Activated CD8-positive, alpha-beta memory T cell treated with anti-CD3 and anti-CD28 coated beads for 24 hours (primary cell): ENCODE measurements at places on chromosomes 2 and 18.

DNA sequence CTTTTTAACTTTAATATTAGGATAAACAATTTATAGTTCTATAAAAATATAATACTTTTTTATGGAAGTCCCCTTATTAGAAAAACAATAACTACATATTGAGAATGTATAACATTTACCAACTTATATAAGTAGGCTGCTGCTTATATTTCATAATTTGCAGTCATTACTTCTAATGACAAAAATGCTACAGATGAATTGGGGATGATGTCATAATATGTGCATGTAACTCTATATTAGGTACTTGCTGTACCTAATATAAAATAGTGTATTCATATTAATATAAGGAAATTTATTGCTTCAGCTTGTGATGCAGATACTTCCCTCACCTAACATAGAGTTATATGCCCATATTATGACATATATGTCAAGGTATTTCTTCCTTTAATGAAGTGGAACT is 100.7 kb downstream of the GALNT13 start:
- no peak for DNase-seq

DNA sequence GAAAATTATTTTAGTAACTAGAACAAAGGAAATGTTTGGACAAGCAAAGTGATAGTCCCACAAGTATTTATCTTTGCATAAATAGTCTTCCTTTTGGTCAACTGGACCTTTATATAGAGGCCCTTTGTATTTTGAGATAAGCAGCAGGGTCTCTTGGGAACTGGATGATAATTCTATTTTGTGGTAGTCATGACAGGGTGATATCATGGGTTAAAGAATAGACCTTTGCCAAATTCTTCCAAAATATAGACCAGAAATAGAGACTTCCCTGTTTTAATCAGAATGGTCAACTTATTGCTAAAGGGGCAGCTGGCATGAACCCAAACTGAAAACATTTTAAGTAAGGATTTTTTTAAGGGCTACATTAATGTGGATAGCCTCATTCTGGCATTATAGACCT is 10.5 kb downstream of the PLEK start:
- DNase-seq, result no peak

DNA sequence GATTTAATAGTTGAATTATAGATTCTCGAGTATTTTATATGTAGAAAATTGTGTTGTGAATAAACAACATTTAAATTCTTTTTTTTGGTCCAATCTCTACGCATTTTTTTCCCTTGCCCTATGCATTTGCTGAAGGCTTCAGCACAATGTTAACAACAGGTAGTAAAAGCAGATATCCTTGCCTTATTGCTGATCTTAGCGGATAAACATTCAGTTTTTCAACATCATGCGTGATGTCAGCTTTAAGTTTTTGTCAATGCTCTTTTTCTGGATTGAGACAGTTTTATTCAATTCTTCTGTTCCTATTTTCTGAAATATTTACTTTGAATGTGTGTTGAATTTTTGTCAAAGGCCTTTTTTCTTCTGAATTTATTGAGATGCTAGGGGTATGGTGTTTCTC is 11.6 kb upstream of the OR6B3 start:
- no peak for DNase-seq

DNA sequence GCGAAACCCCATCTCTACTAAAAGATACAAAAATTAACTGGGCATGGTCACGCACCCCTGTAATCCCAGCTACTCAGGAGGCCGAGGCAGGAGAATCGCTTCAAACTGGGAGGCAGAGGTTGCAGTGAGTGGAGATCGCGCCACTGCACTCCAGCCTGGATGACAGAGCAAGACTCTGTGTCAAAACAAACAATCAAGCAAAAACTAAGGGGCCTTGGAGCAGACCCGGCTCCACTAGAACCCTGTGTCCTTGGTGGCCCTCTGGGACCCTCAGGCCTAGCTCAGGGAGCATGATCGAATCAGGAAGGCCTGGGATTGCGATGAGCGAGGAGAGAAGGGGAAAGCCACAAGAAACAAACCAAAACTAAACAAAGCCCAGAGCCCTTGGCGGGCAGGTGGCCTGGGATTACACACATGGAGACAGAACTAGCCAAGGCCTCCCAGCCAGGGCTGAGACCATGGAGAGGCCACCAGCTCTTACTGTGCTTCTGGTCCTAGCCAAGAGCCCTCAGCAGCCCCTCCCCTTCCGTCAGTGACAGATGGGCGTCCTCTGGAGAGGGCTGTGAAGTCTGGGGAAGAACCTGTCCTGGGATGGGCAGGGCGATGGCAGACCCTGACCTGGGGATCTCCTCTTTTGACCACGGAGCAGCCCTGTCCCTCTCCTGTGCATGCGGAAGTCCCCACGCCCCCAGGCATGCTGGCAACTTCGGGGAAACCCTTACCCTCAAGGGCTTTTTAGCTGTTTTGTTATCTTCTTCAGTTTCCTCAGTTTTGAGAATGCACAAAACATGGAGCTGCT is 27.4 kb upstream of the CATIP start:
- no peak for DNase-seq

- DNase-seq, result no peak
Measured at GRCh38 chr18:57918601-57919000, 115.5 kb upstream of the ATP8B1 start.

DNA sequence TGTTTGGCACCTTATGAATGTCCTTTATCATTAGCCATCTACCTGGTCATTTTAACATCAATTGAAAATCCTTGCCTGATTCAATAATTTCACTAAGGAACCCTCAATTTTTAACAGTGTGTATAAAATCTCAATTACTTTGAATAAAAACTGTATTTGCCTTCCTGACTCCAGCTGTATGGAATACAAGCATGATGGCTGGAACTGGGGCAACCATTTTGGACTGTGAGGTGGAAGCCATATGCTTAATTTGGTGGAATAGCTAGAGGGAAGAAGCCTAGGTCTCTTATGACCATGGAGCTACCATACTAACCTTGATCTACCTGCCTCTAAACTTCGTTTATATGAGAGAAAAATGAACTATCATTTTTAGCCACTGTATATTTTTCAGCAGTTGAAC is 12.5 kb upstream of the RTN4 start:
- no peak for DNase-seq

- no peak for DNase-seq
Measured at GRCh38 chr2:40210968-40211353, 240.9 kb downstream of the SLC8A1 start.

GRCh38 chr2:177327009-177327408 is 62.5 kb upstream of the NFE2L2 start:
- no peak for DNase-seq

GRCh38 chr2:236157815-236158498 is 10.2 kb downstream of the GBX2 start:
- no peak for DNase-seq

DNA sequence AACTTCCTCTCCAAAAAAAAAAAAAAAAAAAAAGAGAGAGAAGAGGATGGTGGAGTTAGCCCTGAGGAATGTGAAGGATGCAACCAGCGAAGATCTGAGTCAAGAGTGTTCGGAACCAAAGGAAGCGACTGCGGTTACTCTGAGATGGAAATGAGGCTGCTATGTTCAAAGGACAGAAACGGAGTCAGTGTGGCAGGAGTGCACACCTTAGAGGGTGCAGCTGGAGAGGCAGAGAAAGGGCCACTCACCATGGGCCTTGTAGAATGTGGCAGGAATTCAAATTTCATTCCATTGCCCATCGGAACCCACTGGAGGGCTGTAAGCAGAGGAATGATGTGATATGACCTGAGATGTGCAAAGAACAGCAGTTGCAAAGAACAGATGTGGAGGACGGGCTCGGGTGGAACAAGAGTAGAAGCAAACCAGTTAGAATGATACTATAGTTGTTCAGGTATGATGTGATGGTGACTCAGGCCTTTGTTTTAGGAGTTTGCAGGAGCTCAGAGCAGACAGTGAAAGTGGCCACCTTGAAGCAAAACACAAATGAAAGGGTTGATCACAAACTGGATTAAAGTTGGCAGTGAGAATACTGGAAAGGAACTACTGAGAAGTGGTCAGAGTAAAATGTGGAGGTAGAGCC is 22.6 kb downstream of the ITGA6 start:
- DNase-seq, result no peak

- no peak for DNase-seq
Measured at GRCh38 chr2:180695586-180696401, 284.6 kb upstream of the UBE2E3 start.

GRCh38 chr18:49472459-49472858 is 12.0 kb upstream of the DYM start:
- no peak for DNase-seq

DNA sequence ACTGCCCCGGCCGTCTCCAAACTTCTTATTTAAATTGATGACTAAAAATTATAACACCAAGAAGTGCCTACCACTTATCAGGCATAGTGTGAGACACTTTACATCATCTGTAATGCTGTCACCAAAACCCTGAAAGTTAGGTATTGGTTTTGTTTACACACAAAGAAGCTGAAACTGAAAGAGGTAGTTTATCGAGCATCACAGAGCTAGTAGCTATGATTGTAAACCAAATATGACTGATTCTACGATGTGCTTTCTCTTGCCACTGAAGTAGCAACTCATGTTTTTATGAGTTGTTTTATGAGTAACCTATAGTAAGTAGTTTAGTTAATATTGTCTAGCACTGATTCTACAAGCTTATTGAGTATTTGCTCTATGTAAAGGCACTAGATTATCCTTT is 31.5 kb downstream of the DYNC1I2 start:
- no peak for DNase-seq
